ENCODE measurements at places on chromosomes 7 and 10.

- DNase-seq, result no peak
These were observed 13.9 kb downstream of the LMTK2 start for GRCh38 chr7:98120559-98120958.

DNA sequence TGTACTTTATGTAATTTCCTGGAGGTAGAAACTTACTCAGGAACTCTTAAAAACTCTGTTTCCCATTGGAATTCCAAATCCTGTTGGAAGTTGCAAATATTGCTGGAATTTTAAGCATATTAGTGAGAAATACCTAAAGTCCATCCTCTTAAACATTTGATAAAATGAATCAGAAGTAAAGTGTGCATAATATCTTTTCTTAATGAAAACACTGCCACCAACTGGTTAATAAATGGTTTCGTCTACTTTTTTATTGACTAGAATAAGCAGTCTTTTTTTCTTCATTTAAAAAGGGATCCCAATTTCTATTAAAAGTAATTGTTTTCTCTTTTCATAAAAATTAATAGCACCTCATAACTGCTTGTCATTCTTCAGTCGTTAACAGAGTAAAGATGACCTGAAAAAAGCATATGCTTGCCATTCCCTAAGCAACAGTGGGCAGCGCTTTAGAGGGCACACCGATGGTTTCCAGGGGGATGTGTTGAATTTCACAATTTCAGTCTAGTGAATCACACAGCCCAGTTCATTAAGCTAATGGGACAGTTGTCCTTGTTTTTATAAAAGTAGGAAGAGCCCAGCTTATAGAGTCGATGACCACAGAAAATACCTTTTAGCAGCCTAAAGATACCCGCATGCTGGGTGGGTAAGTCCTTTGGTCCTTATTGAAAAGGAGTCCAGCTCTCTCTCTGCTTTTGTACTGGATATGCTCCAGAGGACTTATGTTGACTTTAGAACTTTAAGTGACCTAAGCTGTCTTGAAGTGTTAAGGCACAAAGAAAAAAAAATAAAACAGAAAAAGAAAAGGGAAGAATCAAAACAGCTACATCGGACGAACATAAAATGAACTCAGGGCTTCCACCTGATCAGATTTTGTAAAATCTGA, 28.5 kb downstream of the NPS start:
- DNase-seq, result no peak

DNA sequence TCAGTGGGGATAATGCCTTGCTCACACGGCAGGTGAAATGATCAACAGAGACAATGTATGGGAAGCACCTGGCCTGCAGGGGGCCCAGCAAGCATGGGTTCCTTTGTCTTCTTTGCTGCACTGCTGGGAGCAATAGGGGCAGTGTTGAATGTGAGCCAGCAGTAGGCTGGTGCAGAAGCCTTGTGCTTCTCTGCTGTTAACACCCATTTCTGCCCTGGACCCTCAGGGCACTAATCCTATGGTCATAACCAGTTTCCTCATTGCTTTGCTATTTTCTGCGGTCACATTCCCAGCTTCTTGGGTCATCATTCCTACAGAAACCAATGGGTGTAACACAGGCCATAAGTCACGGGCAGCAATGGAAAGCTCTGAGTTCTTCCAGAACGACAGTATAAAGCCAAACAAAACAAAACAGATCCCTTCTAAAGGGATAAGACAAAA, 10.9 kb upstream of the LGI1 start:
- no peak for DNase-seq

- no peak for DNase-seq
These were observed 13.5 kb upstream of the MGAM2 start for GRCh38 chr7:142098004-142098403.

- no peak for DNase-seq
These were observed 24.2 kb downstream of the CCM2 start for GRCh38 chr7:45024126-45024744.

DNA sequence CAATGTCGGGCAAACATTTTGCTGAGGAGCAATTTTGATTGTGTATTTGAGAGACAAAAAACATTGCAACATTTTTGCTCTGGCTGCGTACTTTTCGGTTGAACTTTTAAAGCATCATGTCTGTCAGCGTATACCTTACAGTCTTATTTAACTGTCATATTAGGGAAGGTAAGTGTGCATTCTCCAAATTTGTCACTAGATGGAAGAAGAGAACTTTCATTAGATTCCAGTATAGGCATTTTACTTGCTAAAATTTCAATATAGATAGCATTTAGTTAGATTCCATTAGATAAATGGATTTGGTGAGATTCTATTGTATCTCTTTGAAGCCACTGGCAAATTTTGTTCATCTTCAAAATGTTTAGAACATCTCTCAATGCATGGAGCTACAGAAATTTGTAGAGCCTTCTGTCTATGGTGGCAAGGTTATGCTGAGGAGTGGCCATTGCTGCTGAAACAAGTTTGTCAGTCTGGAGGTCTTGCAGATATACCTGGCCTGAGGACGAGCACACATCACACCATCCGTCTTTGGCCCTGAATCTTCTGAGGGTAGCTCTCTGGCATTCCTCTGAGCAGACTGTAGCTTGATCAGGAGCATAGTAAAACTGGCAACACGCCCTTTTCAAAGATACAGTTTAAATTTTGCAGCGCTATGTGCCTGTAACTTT, 437.5 kb upstream of the MBL2 start:
- DNase-seq, result no peak

GRCh38 chr10:2949948-2950354, 117.4 kb upstream of the PFKP start:
- DNase-seq, result no peak

DNA sequence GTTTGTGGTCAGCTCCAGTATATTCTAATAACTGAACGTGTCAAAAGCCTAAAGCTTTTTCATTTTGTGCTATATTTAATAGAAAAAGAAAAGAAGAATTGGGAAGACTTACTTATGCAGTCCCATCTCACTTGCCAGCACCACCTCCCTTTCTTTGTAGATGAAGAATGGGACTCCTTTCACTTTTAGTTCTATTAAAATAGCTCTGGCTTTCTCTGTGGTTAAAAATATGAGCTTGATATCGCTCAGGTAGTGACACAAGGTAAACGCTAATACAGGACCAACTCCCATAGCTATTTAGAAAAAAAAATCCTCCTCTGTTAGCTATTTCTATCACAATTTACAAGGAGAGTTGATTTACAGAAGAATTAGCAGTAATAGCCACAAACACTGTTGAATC, 176.8 kb downstream of the PDE1C start:
- no peak for DNase-seq

DNA sequence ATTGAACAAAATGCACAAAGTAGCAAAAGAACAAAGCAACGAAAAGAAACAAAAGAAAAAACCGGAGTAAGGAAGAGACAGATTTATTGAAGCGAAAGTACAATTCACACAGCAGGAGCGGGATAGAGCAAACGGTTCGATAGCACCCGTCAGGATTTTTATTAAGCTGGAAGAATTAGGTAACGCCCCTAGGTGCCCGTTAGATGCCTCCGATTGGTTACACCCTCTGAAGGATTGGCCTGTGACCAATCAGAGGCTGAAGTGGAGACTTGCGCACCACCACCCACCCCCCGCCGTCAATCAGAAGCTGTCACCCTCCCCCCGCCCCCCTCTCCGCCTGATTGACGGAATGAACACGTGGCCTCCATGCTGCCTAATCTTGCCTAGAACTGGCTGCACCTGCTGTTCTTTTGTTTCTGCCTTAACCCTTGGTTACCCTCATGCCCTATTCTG, 16.8 kb downstream of the OCM2 start:
- DNase-seq, result no peak

DNA sequence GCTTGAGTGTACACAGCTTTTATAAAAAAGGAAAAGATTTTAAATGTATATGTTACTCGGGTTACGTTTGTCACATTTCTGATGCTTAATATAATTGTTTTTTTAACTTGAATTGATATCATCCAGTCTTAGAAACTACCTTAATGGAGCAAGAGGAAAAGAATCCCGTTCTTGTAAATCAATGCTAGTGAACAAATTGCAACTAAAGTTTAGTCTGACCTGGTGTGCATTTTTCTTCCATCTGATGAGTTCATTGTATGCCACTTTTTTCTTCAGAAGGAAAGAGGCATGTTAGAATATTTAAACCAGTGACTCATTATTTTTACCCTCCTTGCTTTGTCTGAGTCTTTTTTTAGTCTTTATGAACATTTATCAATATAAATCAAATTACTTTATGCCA, 34.7 kb downstream of the NET1 start:
- DNase-seq, result no peak

- DNase-seq, result no peak
These were observed 43.8 kb upstream of the ACSL5 start for GRCh38 chr10:112330162-112330561.

DNA sequence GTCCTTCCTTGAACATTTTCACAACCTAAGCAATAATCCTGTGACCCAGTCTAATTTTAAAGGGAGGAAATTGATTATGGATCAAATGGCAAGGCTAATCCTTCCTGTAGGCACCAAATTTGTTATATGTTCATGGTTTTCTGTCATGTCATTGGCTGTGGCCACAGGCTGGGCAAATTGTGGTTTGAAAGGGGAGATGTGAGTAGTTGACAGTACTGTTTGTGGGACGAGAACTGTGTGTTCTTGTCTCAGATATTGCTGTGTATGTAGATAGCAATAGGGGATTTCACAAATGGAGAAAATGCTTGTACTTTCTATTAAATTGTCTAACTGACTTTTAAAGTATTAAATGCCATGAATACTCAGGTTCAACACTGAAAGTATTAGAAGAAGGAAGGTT, 8.1 kb upstream of the PRKG1 start:
- no peak for DNase-seq

GRCh38 chr10:90675621-90676020, 182.2 kb downstream of the HTR7 start:
- no peak for DNase-seq

GRCh38 chr7:111743244-111743847, 181.1 kb upstream of the IMMP2L start:
- DNase-seq, result no peak

- no peak for DNase-seq
These were observed 299.1 kb downstream of the LHFPL3 start for GRCh38 chr7:104627516-104627915.

GRCh38 chr10:43966571-43966965, 317.9 kb upstream of the ZNF32 start:
- peak; percentile 66 for DNase-seq

GRCh38 chr10:35890676-35891495, 248.8 kb upstream of the FZD8 start:
- DNase-seq, result no peak

- no peak for DNase-seq
These were observed 23.8 kb downstream of the PEX1 start for GRCh38 chr7:92504563-92504962.

DNA sequence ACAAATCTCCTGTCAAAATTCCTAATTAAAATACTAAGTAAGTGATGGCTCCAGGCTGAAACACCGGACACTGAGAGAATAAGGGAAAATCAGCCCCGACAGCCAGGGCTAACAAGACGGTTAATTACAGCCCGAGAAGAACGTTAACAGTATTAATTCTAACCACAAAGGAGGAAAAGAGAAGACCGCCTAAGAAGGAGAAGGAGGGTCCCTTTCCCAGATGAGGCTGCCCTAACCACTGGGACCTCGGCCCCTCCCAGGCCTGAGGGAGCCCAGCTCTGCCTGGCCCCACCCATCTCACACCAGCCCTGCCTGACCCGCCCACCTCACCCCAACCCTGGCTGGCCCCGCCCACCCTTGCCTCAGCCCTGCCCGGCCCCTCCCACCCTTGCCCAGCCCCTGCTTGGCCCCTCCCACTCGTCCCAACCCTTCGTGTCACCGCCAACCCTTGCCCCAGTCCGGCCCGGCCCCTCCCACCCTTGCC, 51.3 kb downstream of the PWWP2B start:
- DNase-seq, result no peak

- no peak for DNase-seq
These were observed 1128.7 kb downstream of the CNTNAP2 start for GRCh38 chr7:147245274-147245673.

All from esophagus muscularis mucosa (tissue), 4 donors.